ENCODE measurements at places on chromosomes 5 and 9.
A peak's percentile ranks its signal among the peaks of the same experiment; 100 is the strongest.

DNA sequence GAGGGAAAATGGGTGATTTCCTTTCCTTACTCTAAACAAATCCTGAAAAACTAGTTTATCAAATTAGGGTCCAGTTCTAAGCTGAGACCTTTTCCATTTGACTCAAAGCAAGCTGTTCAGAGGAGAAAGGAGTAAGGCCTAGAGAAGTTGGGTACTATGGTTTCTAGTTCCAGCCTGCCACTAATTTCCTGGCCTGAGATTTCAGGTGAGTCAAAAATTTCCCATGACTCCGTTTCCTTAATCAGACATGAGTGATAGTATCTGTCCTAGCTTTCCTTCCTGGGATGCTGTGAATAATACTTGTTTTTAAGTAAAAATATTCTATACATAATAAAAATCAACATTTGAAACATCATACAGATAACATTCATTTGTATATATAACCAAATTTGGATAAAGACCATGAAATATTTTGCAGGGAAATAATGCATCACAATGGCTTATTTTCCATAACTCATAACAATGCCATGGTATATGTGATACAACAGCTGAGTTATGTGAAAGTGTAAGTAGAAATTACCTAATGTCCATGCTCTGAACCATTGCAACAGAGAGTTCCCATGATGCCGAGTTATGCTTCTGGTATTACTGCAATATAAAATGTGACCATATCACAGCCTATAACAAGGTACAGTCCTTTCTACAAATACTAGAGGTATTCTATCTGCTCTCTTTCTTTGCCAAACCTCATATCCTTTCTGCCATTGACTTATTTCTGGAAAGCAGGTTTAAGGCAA is 142.7 kb downstream of the MLLT3 start:
- DNase-seq = no peak

DNA sequence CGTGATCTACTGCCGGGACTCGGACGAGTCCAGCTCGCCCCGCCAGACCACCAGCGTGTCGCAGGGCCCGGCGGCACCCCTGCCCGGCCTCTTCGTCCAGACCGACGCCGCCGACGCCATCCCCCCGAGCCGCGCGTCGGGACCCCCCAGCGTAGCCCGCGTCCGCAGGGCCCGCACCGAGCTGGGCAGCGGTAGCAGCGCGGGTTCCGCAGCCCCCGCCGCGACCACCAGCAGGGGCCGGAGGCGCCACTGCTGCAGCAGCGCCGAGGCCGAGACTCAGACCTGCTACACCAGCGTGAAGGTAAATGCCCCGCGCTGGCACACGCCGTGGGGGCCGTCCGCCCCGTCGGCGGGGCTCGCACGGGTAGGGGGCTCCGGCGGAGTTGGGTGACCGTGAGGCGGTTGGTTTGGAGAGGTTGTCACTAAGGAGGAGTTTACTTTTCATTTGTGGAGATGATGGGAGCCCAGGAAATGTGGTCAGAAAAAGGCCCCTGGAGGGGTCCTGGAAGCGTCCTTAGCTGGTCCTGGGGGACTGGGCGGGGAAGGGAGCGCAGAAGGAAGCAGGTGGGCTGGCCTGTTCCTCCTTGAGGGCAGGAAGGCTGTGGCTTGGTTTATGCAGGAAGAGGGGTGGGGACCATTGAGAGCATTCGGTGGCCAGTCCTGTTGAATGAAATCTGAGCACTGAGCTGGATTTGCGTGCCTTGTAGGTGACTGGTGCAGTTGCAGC is 647 bp downstream of the PDE8B start:
- no peak for DNase-seq

- no peak for DNase-seq
Observed at GRCh38 chr5:5025098-5025773, 114.9 kb upstream of the ADAMTS16 start.

DNA sequence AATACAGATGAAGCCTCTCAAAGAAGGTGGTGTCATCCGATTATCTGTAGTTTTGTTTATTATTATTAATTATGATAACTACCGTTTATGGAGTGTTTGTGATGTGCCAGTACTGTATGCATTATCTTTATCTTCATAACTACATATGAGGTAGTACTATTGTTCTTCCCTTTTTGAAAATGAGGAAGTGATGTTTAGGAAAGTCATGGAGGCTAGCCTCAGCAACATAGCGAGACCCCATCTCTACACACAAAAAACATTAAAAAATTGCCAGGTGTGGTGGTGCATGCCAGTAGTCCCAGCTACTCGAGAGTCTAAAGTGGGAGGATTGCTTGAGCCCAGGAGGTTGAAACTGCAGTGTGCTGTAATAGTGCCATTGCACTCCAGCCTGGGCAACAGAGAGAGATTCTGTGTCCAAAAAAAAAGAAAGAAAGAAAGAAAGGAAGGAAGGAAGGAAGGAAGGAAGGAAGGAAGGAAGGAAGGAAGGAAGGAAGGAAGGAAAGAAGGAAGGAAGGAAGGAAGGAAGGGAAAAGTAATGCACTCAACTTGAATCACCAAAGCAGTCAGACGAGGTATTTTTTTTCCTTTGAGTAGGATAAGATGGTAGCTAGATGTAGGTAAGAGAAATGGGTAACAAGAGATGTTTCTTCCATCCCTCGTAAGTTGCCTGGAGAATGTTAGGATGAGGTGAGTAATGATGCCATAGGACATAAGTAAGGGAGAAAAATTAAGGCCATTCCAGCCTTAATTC is 47.8 kb downstream of the PAM start:
- no peak for DNase-seq

- no peak for DNase-seq
Observed at GRCh38 chr5:83964271-83964670, 243.6 kb upstream of the HAPLN1 start.

- DNase-seq = no peak
Observed at GRCh38 chr9:137387891-137388560, 34.9 kb downstream of the EXD3 start.

DNA sequence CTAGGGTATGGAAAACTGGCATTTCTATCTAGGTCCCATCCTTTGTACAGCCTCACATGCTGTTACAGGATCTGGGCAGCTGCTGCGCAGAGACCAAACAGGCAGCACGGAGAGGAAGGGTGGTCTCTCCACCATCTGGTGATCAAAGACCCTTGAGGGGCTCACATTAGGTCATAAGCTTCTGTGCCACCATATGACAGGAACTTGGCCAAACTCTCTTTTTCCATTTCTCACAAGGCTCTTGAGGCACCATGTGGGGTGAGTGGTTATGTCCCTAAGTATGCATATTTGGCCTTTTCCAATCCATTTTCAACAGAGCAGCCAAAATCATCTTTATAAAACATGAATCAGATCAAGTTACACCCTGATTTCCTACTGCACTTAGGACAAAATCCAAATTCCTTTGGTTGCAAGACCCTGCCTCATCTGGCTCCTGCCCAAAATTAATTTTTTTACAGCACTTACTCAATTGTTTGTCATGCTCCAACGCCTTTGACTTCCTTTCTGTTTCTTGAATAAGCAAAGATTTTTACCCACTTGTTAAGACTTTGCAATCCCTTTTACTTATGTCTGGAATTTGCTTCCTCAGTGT is 730.0 kb downstream of the MAT2B start:
- DNase-seq = no peak

DNA sequence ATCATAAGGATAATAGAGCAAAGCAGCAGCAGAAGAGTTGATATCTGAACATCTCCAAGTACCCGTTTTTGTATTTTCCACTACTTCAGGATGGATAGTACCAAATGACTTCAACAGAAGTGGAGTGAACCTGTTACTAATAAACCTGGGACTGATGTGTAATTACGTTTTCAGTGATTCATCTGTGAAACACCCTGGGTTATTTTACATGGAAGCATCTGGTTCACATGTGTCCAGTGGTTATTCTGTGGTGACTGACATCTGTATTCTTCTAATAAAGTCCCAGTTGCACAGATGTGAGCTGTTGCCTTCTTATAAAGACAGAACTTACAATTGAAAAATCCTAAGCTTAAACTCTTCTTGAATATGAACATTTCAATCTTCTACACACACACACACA is 139.7 kb upstream of the VCAN start:
- DNase-seq = no peak

- no peak for DNase-seq
Observed at GRCh38 chr9:109179801-109180523, 12.9 kb upstream of the FRRS1L start.

DNA sequence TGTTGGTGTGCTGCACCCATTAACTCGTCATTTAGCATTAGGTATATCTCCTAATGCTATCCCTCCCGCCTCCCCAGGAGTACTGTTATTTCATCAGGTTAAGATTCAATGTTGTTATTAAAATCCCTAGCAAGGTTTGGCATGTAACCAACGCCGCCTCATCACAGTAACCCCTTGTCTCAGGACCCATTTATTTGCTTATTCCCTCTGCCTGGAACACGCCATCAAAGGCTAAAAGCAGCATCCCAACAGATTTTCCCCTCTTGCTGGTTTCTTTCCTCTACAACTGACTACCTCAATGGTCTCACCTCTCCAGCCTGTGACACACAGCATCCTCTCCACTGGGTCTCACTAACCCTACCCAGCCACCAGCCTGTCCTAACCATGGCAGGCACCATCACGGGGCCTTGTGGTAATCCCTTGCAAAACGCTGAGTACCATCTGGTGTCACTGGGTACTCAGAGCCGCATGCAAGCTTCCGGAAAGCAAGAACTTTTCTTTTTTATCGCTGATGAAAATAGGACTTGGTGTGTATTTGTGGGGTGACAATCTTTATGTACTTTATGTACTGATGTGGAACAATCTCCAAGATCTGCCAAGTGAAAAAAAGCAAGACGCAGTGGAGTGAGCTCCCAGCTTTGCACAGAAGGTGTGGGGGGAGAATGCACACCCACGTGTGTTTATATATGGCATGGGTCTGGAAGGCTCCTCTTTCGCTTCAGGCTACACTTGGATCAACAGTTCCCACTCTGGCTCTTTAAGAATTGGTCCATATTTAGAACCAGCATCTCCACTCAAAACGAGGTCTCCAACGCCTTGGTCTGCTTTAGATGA is 6.1 kb downstream of the RPS14 start:
- DNase-seq = no peak

DNA sequence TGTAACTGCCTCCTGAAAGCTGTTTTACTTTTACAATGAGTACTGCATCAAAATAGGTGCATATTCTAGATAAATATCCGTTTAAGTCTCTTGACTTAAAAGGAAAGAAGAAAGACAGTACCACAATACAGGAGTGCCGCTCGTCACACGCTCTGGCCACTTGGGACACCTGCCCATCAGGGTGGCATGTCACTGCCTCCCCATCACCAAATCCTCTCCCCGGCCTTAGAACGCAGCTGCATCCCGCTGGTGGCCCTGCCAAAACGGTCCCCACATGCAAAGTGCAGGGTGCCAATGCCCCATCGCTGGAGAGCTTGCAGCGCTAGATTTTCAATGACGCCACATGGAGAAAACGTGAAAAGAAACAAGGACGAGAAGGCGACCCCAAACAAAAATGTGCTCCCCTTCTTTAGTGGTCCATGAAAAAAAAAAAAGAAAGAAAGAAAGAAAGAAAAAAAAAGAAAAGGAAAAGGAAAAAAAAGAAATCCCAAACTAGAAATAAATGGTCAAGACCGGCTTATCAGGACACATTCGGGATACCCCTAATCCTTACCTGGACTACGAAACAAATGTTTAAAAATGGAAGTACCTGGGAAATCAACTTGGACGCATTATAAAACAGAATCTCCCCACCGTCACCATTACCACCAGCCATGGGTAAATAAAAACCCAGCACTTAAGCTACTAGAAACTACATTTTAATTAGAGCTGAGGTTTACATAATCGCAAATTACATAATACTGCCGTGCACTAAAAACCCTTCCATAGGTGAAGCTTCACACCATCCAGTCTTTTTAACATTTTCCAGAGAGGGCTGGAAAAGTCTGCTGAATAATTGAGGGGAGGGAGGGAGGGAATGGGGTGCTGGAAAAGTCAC is 1.0 kb downstream of the ANKH start:
- DNase-seq = peak; percentile 42

DNA sequence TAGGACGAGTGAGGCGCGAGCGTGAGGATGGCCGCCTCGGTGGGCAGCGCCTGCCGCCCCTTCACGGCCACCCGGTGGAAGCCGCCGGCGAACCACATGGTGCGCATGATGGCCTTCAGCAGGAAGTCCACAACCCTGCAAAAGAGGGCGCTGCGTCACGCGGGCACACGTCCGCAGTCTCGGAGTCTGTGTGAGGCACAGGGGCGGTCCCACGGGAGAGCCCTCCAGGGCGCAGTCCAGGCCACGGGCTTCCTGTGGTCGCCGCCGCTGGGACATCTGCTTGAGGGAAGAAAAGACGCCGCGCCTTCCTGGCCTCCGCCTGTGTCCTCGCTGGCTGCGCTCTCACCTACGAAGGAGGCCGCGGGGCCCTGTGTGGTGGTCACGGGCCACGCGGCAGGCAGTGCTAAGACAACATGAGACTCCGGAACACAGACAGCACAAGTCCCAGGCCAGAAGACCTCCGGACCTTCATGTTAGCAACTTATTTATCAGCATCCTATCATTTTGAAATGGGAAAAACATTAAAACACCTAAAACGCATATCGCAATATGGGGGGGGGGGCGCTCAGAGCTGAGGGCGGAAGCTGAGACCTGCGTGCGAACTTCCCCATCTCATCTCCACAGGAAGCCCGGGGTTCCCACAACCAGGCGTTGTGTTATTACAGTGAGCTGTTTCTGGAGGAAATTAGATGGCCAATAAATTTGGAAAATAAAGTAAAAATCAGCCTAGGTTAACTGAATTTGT is 28.8 kb downstream of the LPCAT1 start:
- DNase-seq = no peak

DNA sequence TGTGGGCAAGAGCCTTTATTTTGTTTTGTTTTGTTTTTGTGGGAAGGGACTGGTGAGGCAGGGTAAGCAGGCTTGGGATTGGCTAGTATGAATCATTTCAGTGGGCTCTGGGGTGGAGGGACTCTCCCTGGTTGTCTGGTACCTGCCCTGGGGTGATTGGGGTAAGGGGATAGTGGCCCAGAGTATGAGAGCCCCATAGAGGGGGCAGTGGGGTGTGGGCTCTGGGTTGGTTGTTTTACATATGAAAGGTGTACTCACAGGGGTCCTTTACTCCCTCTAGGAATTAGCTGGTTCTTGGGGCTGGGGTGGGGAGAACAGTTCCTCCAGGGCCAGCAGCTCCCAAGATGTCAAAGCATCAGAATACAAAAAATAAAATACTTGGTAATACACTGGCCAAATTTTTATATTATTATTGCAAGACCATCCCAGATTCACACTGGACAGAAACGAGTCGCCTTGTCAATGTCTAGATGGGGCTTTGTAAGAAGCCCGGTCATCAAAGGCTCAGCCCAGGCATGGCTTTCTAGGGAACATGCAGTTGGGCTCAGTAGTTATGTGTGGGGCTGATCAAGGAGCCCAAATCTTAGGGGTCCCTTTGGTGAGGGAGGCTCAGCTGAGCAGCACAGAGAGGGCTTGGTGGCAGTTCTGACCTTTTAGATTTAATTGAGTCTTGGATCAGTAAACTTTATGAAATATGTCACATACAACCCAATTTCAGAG is 190.5 kb downstream of the NXNL2 start:
- DNase-seq = no peak
